ENCODE measurements at places on chromosomes 4 and X. TPM values are rescaled to one million over a fixed set of nuclear protein-coding genes. Genes with fewer than 3 reads are reported as not detected.

- no peak for DNase-seq
These were observed 10.2 kb upstream of the KCNE5 start for GRCh38 chrX:109635146-109635545.

DNA sequence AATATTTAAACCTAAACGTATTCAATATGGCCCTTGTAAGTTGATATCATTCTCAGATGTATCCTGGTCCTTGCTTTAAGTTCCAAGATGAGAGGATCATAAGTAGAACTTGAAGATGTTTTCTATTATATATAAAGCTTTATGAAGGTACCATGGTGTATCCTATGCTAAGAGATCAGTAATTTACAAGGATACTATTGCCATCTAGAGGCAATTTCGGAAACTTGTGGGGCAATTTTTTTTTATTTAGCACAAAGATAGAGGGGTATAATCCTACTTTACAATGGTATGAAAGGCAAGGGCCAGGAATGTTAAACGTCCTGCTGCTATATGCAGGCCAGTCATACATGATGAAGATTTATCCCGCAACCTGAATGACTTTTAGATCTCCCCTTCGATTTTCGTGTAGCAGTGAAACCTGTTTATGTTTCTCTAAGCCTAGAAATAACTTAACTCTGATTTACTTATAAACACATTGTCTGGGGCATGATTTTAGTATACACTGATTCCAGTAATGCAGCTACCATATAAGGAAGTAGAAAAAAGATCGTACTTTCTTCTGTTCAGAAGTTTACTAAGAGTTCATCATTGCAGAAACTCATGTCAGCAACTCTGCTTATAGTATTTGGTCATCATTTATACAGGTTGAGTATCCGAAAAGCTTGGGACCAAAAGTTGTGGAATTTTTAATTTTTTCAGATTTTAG is 2.6 kb downstream of the SLC25A31 start:
- DNase-seq, result no peak

DNA sequence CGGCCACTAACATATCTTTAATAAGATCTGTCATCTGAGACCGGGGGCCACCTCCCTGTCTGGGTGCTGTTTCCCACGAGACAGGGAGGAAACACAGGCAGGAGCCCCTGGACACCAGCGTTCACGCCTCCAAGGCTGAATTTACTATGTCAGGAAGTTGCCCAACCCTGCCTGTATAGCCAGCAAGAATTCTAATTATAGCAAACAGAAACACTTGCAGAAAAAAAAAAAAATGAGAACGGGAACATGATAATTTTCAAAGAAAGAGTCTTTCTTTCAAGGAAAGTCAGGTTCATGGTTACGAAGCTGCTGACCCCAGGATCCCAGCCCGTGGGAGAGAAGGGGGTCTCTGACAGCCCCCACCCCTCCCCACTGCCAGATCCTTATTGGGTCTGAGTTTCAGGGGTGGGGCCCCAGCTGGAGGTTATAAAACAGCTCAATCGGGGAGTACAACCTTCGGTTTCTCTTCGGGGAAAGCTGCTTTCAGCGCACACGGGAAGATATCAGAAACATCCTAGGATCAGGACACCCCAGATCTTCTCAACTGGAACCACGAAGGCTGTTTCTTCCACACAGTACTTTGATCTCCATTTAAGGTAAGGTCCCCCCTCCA is at the start of gene IL3RA:
IL3RA (plus strand) TSS at position 455 of the 613 bp plus-strand sequence. CDS start 4,981 bp downstream, outside the sequence.
- DNase-seq, result no peak

- no peak for DNase-seq
These were observed 296.2 kb downstream of the FRMPD4 start for GRCh38 chrX:12434493-12434892.

GRCh38 chr4:152693871-152694270 is 14.1 kb upstream of the TMEM154 start:
- DNase-seq, result no peak

DNA sequence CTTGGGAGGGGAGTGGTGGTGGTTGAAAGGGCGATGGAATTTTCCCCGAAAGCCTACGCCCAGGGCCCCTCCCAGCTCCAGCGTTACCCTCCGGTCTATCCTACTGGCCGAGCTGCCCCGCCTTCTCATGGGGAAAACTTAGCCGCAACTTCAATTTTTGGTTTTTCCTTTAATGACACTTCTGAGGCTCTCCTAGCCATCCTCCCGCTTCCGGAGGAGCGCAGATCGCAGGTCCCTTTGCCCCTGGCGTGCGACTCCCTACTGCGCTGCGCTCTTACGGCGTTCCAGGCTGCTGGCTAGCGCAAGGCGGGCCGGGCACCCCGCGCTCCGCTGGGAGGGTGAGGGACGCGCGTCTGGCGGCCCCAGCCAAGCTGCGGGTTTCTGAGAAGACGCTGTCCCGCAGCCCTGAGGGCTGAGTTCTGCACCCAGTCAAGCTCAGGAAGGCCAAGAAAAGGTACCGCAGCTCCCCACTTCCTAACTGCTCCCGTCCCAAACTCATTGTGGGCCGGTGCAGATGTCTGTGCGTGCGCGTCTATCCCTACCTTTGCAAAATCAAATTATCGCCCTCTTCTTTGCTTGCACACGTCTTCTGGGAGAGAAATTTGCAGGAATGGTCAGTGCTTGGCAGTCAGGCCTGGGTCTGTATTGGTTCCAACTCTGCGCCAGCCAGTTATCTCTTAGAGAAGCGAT is 533 bp downstream of the IL15 start:
- peak; percentile 52 for DNase-seq

GRCh38 chrX:38277802-38278201 is 49.5 kb downstream of the RPGR start:
- no peak for DNase-seq

GRCh38 chr4:125041372-125041930 is 273.3 kb upstream of the FAT4 start:
- no peak for DNase-seq

GRCh38 chr4:183408796-183409195 is 35.6 kb upstream of the CDKN2AIP start:
- DNase-seq, result no peak

GRCh38 chr4:36224972-36225903 is 19.1 kb downstream of the ARAP2 start:
- DNase-seq, result no peak

DNA sequence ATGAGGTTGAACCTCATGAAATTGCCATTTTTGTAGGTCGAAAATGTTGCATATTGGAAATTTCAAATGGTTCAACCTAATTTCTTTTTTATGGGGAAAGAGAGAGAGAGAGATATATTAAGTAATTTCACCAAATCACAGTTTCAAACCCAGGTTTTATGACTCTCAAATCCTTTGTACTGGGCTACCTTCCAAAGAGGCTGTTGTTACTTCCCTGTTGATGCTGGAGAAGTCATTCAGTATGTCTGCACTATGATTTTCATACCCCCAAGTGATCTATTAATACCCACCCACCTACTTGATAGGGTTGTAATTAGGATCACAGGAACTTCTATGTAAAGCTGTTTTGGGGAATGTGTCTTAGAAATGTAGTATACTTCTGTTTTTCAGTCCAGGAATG is 109.9 kb downstream of the ZNF330 start:
- no peak for DNase-seq

DNA sequence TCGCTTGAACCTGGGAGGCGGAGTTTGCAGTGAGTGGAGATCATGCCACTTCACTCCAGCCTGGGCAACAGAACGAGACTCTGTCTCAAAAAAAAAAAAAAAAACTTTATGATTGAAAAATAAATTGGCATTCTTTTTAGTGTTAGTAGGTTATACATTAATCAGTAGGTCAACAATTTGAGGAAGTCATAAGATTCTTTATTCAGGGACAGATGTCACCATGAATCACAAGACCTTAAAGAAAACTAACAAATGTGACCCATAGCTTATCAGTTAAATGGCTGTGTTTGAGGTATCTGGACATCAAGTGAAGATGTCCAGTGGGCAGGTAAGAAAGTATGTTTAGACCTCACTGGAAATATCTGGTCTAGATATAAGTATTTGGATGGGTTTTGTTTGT is 9.3 kb upstream of the PRMT9 start:
- DNase-seq, result no peak

DNA sequence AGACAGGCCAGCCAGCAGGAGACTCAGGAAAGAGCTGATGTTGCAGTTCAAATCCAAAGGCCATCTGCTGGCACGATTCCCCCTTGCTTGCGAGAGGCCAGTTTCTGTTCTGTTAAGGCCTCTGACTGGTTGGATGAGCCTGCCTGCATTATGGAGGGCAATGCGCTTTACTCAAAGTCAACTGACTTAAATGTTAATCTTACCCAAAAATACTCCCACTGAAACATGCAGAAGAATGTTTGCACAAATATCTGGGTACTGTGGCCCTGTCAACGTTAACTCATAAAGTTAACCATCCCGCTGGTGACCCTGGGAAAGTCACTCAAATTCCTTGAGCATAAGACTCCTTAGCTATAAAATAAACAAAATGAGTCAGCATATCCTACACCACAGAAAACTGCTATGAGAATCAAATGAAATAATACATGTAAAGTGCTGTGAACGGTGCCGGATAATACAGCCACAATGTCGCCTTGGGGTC is 326.4 kb downstream of the EVC2 start:
- no peak for DNase-seq

- DNase-seq, result no peak
These were observed 8.7 kb downstream of the C1QTNF7 start for GRCh38 chr4:15436513-15436912.

- DNase-seq, result no peak
These were observed 157.6 kb downstream of the GASK1B start for GRCh38 chr4:158015241-158015640.

- no peak for DNase-seq
These were observed 309.4 kb downstream of the PPP3CA start for GRCh38 chr4:101037938-101038413.

GRCh38 chr4:61245069-61245714 is 45.1 kb downstream of the ADGRL3 start:
- DNase-seq, result no peak

GRCh38 chr4:1015179-1015578 is 3.8 kb downstream of the FGFRL1 start:
- DNase-seq, result no peak

GRCh38 chrX:57232658-57233360 is 53.7 kb upstream of the FAAH2 start:
- DNase-seq, result no peak

GRCh38 chr4:2066571-2067445 is 7.7 kb downstream of the NAT8L start:
- DNase-seq, result no peak

DNA sequence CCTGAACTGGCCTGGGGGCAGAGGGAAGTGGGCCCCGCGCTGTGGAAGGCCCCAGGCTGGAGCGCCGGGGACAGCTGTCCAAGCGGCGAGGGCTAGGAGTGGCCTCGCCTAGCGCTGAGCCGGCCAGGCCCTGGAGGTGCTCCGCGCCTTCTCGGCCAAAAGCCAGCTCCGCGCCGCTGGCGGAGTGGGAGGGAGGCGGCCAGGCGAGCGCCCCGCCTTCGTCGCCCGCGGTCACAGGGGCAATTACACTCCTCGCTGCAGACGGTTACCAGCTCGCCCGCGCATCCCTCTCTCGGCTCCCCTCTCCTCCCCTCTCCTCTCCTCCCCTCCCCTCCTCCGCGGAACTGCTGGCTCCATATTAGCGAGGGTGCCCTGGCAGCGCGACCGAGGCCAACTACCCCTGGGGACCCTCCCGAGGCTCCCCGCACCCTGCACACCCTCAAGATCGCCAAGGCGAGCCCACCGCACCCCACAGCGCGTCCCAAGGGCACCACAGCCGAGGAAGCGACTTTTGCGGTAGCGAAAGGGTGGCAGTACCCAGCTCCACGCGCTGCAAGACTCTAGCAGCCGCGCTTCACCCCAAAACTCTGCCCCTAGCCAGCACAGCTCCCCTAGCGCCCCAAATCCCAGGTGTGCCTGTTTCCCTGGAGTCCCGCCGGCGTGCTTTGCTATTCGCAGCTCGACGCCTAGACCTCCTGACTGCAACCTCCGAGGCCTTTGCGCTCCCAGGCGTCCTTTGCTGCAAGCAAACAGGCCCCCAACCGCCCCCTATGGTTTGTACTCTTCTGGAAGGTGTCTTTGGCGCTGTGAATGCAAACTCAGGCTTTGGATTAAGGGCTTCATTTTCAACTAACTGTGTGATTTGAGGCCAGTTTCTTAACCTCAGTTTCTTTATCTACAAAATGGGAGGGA is 91.4 kb downstream of the BCOR start:
- DNase-seq, result peak; percentile 57

GRCh38 chrX:152958524-152959465 is 35.1 kb downstream of the PNMA5 start:
- peak; percentile 89 for DNase-seq

- DNase-seq, result peak; percentile 68
These were observed 420.3 kb downstream of the FAT4 start for GRCh38 chr4:125735102-125735501.

GRCh38 chr4:1299301-1299860 is 9.7 kb downstream of the MAEA start:
- DNase-seq, result no peak

GRCh38 chr4:95000076-95000648 is 242.4 kb downstream of the BMPR1B start:
- no peak for DNase-seq

DNA sequence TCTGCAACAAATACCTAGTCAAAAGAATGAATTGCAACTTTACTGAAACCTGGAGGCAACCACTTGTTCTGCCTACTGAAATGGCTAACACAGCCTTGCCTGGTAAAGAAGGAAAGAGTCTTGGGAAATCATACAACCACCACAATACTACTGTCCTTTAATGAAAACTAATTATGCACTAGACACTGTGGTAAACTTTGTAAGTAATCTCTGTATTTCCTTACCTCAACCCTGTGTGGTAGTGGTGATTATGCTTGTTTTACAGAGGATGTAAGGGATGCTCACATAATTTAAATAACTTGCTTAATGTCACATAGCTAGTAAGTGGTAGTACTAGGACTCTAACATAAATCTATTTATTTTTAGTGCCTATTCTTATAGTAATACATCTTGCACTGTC is 44.7 kb downstream of the TMEM156 start:
- no peak for DNase-seq

FATE1 gene
- not detected for total RNA-seq

GRPR gene
- total RNA-seq, result 0.29 TPM

PCSK1N gene
- total RNA-seq, result 9.8 TPM

EPGN gene
- 3.3 TPM for total RNA-seq

GPR143 gene
- total RNA-seq, result not detected

VCX gene
- not detected for total RNA-seq

ZMAT1 gene
- total RNA-seq, result 3.9 TPM

MED14 gene
- total RNA-seq, result 28.3 TPM

ADGRG2 gene
- 1.2 TPM for total RNA-seq

PPP1R2C gene
- total RNA-seq, result not detected

FRMD7 gene
- not detected for total RNA-seq

TEX13B gene
- total RNA-seq, result not detected

All from left cardiac atrium (tissue), 4 donors.